Suppressor macrophage treated with lipopolysaccharide for 4 hours (primary cell): ENCODE measurements at places on chromosomes 1 and 21.

DNA sequence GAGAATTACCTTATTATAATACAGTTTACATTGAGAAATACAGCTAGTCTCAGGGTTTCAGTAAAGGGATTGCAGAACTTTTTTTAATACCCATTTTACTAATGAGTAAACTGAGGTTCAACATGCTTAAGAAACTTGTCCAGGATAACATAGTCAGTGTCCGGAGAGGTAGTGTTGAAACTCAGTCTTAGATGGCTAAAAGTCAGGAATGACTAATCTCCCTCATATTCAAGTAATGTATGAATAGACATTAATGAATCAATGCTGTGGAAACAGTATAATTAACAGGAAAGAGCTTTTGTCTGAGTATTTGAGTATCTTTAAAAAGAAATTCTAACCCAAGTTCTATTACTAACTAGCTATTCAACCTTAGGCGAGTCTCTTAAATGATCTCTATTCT lies 397.6 kb downstream of the PLA2G4A start:
- no peak for DNase-seq

DNA sequence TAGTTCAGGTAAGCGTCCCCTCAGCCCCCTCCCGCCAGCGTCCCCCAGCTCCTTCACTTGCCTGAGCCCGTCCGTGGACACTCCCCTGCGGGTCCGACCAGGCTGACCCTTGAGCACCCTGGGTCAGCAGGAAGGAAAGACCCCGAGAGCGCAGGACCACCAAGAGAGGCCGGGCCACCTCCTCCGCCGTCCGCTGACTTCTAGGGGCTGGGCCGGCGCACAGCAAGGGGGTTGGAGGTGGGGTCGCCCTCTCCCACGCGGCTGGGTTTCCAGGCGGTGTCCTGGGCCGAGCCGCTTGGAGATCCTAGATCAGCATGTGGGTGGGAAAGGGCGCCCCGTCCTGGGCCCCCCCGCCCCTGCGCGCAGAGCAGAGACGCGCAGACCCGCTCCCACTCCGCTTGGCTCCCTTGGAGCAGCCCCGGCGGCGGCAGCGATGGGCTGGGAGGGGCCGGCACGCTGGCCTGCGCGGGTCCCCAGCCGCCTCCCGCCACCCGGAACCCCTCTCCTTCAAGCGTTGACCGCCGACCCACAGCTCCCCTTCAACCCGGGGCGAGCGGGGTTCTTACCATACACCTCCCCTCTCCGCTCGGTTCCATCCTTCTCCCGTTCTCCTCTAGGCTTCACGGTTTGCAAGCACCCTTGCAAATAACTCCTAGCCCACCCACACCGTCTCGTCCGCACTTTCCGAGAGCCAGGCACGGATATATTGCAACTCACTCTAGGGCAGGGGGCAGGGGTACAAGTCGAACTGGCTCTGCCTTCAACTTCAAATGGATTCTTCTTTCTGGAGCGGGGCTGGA lies 7.5 kb downstream of the KNCN start:
- no peak for DNase-seq

DNA sequence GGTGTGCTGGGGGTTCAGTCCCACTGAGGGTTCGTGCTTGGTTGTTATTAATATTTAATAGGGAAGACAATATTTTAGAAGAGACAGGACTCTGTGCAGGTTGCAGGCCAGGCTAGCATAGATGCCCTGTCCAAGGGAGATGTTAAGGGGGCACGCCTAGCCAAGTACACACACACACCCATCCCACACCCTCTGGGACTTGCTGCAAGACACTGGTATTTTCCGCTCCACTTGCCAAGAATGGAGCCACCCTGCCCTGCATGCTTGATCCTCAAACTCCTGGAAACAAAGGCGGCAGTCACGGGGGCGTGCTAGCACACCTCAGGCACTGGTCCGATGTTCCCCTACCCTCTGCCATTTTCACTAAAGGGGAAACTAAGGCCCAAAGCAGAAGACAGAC lies 99.1 kb downstream of the MRPL37 start:
- no peak for DNase-seq

- no peak for DNase-seq
Measured at GRCh38 chr1:55588309-55588708, 373.1 kb upstream of the USP24 start.

DNA sequence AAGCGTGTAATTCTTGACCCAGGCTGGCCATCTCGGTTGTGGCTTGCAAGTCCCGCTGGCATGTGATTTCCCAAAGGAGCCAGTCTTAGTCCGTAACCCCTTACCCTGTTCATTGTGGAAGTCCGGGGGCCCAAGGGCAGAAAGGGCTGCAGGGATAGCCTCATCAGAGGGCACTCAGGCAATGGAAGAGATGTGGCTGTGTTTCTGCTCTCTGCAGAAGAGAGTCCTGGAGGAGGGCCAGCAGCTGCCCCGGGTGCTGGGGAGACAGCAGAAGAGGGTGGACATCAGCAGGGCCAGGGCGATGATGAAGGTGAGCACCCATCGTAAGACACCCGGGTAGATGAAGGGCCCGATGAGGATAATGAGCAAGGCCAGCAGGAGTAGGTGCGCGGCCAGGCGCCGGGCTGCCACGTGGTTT lies 830 bp downstream of the RNF186 start:
- DNase-seq, result no peak
